ENCODE measurements at places on chromosomes 5 and 9.

- no peak for DNase-seq
Observed at GRCh38 chr9:126169736-126170135, 156.9 kb upstream of the MVB12B start.

DNA sequence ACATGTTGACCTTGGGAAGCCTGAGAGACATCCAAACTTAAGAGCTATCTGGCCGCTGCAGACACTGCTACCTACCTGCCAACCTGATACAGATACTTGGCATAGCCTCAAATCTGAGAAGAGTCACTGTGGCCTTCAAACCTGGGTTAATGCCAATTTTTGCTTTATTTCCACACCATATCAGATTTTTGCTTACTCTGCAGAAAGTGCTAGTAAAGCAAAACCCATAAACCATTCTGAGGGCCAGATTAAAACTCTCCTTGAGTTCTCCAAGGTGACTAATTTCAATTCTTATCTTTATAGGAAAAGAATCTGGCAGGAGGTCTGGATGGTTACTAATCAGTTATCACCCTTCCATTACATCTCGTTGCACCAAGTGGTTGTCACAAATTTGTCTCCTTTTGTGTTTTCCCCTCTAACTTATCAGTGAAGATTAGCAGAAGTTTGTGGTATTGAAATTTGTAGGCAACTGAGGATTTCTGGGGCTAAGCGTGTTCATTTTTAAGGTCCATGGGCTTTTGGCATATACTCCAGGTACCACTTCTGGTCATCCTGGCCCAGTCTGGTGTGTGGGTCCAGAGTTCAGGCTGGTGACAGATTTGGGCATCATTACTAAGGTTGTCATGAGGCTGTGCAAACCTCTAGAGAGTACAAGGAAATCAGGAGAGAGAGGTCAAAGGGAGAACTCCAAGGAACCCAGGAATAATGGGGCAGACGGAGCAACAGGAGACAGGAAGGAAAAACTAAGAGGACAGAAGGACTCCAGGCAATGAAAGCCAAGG is 177.9 kb downstream of the TSSK1B start:
- DNase-seq, result no peak

DNA sequence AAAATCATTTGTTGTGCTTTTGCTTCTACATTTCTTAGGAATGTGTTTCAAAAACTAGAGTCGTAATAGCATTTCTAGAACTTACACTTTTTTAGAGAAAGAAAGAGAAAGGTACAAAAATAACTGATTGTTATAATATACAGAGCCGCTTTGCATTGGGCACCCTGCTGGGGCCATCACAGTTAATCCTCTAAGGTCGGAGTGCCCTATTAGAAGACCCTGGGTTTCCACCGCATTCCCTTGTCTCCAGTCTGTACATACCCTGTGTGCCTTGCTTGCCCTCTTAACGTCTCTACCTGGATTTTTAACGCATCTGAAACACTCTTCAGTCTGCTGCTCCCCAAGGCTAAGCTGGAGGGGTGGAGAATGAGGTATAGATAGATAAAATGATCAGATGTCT is 1.3 kb downstream of the MARVELD2 start:
- peak; percentile 52 for DNase-seq

DNA sequence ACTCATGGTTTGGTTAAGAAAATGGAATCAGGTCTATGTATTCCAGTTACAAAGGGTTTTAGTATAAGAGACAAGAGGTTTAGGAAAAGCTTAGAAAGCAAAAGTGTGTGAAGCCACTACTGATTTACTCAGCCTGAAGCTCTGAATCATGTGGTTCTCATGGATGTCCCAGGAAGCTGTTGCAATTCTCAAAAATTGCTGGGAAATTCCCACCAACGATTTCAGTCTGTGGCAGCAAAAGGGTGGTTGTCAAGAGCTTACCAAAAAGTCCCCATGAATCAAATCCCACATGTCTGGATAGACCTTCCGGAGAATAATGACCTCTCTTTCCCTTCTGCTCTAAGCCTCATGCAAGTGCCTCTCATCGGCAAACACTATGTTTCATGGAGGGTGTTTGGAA is 929.9 kb downstream of the TLE4 start:
- no peak for DNase-seq

- DNase-seq, result no peak
Observed at GRCh38 chr5:160694896-160695295, 157.1 kb downstream of the ATP10B start.

DNA sequence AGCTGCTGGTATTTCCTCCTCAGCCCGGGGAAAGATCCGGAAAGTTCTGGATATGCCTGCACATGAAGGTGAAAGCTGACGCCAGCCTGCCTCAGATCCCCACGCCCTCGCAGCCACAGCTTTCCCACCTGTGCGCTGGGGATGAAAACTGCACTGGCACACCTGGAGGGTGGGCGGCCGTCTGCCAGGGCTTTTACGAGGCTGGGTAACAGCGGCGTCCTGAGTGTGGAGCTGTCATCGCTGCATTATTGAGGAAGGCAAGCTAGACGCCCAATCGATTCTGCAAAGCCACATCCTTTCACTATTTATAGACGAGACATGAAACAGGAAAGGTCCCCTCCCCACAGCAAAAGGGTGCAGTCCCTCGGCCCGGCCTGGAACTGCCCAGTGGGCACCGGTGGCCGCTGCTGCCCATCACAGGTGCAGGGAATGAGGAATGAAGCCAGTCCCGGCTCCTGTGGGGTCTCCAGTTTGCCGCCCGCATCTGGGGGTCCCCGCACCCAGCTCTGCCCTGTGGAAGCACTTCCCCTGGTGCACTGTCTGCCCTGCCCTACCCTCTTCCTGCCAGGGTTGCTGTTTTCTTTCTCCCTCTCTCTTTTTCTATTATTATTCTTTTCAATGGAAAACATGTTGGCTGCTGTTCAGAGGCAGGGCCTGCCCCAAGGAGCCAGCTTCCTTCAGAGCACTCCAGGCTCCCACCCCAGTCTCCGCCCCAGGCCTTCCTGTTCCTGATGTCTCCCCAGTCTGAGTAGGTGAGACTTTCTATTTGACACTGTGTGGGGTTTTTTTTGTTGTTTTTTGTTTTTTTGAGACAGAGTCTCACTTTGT is 7.0 kb downstream of the NOTCH1 start:
- no peak for DNase-seq

DNA sequence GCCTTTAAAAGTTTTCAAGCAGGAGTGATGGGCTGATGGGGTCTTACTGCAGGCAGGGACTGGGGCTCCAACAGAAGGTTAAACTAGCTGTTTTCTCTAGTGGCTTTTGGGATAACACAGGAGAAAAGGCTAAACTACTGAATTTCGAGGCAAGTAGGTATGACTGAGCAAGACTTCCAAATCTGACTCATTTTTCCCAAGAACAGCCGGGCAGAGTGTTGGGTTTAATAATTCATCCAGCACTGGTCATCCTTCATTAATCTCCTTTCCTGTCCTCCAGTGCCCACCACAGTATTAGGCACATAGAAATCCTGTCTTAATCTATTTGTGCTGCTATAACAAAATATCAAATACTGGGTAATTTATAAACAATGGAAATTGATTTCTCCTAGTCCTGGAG is 20.5 kb downstream of the MSX2 start:
- DNase-seq, result no peak

GRCh38 chr9:111056538-111056937 is 18.3 kb upstream of the LPAR1 start:
- no peak for DNase-seq

GRCh38 chr5:8827696-8828095 is 718.2 kb downstream of the SEMA5A start:
- no peak for DNase-seq

DNA sequence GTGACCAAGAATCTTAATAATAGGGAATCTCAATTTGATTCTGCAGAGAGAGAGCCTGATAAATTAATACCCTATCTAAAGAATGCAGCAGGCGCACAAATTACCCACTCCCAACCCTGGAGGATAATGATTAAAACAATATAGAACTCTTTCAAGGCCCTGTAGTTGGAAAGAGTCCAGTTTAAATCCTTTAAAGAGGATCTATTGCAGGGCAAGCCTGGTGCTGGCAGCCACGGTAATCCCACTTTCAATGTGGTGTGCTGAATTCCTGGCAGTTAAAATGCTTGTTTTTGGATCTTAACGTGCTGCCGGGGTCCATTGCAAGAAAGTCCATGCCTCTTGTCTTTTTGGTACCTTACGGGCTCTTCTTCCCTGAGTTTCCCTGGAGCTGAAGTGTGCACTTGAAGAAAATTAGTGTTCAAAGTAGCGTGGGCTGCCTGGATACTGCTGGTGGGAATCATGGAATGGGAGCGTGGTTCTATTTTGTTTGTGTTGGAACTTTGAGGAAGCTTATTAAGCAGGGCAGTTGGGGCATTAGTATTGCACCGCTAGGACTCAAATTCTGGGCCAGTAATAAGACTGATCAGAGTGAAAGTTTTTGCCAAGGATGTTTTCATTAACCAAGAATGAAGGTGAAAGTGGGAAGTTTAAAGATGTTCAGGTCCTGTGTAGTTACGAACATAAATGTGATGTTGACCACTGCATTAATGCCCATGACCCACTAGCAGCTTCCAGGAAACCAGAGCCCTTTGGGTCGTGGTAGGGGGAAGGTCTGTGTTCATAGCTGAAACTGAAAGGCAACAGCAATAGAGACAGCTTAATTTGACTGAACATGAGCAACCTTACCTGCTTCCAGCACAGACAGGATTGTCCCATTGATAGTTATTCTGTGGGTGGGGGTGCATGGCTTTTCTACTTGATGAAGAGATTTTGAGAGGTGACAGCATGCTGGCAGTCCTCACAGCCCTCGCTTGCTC is 20.8 kb downstream of the MARCHF6 start:
- DNase-seq, result no peak

DNA sequence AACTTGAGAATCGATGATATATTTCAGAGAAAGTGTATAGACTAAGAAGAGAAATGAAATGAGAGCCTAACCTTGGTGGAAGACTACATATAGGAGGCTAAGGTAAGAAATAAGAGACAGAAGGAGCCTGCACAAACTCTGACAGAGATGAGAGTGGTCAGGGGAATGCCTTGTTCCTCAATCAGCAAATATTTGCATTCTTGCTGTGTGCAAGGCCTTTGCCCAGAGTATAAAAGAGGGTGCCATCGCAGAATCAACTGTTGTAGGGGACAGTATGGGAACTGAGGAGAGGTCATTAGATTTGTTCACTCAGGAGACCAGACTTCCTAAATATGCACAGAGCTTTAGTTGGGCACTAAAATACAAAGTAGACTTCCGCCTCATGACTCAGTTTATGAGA is 137.2 kb downstream of the ATG10 start:
- DNase-seq, result no peak

DNA sequence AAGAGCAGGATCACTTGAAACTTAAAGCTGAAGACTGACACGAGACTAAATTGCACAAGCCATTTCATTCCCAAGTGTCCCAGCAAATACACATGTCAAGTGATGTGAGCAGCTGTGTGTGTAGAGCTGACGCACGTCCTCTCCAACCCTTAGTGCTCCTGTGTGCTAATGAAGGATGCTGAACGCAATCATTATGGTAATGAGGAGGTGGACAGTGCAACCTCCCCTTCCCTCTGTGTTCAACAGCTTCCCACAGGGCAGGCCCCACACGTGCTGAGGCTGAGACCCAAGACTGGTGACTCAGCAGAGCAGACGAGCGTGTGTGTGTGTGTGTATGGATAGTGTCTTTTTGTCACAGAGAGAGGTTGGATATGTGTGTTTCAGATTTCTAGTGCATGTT is 702.1 kb downstream of the SEMA5A start:
- DNase-seq, result no peak

GRCh38 chr5:58002323-58002722 is 457.6 kb downstream of the PLK2 start:
- DNase-seq, result no peak

DNA sequence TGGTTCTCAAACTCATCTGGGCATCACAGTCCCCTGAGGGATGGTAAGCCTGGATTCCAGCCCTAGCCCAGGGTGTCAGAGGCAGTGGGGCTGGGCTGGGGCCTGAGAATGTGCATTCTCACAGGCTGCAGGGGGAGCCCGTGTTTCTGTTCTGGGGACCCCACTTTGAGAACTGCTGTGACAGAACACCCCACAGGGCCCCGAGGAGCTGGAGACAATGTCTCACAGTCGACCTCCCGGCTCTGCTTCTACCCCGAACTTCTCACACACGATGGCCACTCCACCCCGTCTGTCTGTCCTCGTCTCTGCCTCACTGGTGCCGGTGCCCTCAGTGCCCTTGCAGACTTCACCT is 130.0 kb downstream of the CACNA1B start:
- no peak for DNase-seq

- peak; percentile 85 for DNase-seq
Observed at GRCh38 chr9:93003552-93004407, 54.7 kb upstream of the SUSD3 start.

DNA sequence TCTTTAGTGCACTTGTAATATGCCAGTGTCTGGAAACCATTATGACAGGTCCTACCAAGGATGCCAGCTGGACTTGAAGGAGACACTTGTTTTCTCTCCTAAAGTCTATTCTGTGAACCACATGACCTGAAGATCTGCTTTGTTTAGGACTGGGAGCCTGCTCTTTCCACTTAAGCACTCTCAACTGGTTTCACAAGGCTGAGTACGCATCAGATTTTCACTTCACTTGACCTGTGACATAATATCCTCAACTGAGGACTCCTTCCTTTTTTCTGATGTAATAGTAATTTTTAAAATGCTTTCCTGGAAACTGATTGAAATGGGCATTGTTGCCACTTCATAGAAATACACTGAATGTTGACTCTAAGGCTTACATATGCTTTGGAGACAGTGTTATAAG is 52.2 kb downstream of the PDE8B start:
- no peak for DNase-seq

DNA sequence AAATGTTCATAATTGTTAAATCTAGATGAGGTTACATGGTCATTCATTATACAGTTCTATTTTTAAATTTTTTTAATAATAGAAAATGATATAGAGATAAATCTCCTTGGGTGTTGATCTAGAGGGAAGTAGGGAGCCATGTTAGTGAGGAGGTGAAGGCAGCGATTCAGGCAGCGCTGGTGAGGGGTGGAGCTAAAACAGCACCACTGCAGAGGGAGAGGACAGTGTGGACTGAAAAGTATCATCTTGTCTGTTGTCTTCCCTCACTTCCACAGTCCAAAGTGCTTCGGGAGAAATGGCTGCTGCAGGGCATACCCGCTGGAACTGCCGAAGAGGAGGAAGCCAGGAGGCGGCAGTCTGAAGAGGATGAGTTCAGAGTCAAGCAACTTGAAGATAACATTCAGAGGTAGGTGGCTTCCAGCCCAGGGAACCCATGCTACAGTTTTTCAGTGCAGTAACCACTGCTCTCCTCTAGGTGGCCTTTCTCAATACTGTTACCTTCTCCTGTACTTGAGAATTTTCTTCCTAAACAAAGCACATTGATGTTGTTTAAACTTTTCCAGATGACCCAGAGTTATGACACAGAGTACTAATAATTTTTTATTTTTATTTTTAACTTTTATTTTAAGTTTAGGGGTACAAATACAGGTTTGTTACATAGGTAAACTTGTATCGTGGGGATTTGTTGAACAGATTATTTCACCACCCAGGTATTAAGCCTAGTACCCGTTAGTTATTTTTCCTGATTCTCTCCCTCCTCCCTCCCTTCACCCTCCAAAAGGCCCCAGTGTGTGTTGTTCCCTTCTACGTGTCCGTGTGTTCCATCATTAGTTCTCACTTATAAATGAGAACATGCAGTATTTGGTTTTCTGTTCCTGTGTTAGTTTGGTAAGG is 100.5 kb downstream of the PALM2AKAP2 start:
- peak; percentile 49 for DNase-seq

- peak; percentile 93 for DNase-seq
Observed at GRCh38 chr5:132293066-132293991, 865 bp upstream of the SLC22A4 start.

Measured in H7 (cell line).